NK-92 treated with Interleukin-12 subunit alpha and Interleukin-12 subunit beta, amount 100 ng/mL, for 24 hours (cell line): ENCODE measurements at places on chromosomes 16 and 17.

DNA sequence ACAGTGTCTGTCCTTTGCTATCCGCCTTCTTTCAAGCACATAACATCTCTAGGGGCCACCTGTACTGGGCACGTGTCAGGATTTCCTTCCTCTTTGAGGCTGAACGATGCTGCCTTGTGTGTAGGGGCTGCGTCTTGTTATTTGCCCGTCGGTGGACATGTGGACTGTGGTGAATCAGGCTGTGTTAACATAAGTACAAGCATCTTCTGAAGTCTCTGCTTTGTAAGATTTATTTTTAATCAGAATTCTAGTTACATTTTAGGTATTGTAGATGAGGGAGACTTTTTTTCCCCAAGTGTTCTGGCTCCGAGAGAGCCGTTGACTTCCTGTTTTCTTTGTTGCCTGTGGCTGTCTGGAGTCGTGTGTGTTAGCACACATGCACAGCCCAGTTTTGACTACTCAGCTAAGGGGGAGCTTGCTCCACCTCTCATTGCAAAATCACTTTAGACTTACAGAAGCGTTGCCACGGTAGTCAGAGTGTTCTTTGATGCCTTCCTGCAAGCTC lies 26.1 kb downstream of the SPG7 start:
- no peak for DNase-seq

DNA sequence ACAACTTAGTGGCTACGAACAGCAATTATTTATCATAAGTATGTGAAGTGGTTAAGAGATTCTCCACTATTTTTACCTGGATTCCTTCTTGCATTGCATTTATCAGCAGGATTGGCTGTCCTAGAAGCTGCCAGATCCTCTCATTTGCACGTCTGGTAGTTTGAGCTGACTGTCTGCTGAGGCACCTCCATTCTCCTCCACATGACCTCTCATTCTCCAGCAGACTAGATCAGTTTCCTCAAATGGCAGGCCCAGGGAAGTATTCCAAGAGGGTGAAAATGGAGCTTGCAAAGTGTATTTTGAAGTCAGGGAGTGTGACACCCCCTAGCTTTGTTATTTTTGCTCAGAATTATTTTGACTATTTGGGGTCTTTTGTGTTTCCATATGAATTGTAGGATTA lies 870.1 kb downstream of the CDH11 start:
- no peak for DNase-seq

- no peak for DNase-seq
These were observed at the start of gene ACE for GRCh38 chr17:63476854-63477479. TSS of gene ACE (plus strand) at chr17:63477061. CDS start at chr17:63477095, 34 bp downstream.

GRCh38 chr17:31392002-31392855 lies 754 bp downstream of the RAB11FIP4 start:
- DNase-seq = no peak

- DNase-seq = no peak
These were observed 1688.4 kb downstream of the TP53TG3F start for GRCh38 chr16:35147556-35148504.

DNA sequence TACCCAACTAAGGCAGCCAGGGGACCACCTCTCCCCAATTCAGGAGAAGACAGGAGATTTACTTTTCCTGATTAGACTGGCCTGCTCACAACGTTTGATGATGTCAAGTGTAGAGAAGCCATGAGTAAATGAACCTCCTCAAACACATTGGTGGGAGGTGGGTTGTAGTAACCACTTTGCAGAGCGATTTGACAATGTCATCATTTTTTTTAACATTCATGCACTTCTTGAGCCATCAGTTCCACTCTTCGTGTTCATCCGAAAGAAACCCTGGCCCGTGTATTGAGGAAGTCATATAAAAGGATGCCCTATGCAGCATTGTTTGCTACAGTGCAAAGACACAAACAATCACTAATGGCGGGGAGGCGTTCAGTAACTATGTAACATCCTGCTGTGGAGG lies 5.5 kb upstream of the KRT19 start:
- DNase-seq = no peak

DNA sequence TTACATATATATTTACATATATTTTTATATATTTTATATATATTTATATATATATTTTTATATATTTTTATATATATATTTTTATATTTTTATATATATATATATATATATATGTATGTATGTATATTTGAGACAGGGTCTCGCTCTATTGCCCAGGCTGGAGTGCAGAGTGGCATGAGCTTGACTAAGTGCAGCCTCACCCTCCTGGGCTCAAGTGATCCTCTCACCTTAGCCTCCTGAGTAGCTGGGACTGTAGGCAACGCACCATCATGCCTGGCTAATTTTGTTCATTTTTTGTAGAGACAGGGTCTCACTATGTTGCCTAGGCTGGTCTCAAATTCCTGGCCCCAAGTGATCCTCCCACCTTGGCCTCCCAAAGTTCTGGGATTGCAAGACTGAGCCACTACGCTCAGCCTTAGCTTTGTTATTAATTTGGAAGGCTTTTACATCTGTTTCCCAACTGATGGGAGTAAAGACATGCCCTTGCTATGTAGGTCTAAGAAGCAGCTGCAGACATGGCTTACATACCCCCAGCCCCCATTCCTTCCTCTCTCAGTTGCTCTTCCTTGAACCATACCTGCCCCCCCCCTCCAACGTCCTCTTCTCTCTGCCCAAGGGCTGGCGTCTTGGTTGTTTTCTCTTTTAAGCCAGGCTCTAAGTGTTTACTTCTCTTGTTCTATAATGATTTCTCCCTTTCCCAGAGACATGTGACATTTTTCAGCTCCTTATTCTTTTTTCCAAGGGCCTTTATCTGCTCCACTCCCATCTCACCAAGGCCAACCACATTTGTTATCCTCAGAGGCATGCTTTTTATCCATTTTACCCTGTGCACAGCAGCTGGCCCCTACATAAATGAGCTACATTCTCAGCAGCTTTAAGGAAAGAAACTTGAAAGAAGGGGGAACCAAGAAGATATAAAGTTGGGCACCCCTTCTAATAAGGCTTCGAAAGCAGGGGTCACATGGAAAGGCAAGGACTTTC lies 64.2 kb upstream of the ATF7IP2 start:
- DNase-seq = no peak

- no peak for DNase-seq
These were observed 42.0 kb upstream of the ACSF3 start for GRCh38 chr16:89051521-89052166.

GRCh38 chr17:56141046-56141839 lies 12.0 kb upstream of the ANKFN1 start:
- DNase-seq = no peak

- DNase-seq = no peak
These were observed 36.7 kb upstream of the ULK2 start for GRCh38 chr17:19904412-19904811.

DNA sequence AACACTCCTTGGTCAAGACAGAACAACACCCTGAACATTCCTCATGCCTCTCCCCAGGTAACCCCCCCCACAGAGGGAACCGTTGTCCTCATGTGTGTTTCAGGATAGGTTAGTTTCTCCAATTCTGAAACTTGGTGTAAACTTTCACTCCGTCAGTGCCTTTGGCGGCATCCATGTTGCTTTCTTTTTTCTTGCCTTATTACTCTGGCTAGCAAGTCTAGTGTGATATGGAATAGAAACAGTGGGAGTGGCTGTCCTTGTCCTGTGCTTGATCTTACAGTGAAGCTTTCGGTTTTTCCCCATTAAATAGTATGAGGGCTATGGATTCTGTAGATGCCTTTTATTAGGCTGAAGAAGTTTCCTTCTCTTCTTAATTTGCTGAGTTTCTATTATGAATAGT lies 35.7 kb upstream of the GNG13 start:
- DNase-seq = no peak

GRCh38 chr17:43854498-43854897 lies 7.5 kb downstream of the CD300LG start:
- DNase-seq = no peak

- no peak for DNase-seq
These were observed 21.5 kb upstream of the PECAM1 start for GRCh38 chr17:64411999-64412771.

DNA sequence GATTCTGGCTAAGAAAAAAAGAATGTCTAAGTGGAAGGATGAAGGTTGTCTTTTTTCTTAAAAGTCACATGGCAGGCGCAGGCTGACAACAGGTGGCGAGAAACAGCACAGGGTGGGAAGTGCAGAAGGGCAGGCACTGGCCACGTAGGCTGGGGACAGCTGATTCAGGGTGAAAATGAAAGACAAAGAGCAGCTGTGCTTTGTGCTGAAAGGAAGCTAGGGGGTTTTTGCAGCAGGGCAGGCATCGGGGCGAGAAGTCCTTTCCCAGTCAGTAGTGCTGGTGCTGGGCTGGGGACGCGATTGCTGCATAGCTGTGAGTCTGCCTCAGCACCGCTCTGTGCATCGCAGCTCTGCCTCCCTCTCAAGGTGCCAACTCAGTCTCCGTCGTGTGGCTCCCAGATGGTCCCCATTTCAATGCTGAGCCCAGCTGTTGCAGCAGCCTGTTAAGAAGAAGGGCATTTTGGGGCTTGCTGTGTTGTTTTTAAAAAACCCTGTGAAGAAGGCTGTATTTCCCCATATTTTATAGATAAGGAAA lies 183.1 kb upstream of the CCL2 start:
- DNase-seq = no peak

- no peak for DNase-seq
These were observed 11.5 kb upstream of the PIPOX start for GRCh38 chr17:29031488-29031887.

DNA sequence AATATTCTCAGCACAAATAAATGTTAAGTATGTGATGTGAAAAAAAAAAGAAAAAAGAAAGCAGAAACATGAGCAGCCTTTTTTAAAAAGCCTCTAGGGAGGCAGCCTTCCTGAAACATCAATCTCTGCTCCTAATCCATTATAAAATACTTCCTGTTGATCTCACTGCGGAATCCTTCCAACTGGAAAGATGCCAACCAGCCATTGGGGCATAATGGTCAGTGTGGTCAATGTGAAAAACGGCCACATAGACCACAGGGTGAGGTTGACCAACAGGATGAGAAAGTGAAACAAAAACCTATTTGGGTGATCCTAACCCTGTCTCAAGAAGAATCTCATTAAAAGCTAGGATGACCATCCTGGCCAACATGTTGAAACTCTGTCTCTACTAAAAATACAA lies 26.1 kb upstream of the ABCA8 start:
- DNase-seq = no peak

DNA sequence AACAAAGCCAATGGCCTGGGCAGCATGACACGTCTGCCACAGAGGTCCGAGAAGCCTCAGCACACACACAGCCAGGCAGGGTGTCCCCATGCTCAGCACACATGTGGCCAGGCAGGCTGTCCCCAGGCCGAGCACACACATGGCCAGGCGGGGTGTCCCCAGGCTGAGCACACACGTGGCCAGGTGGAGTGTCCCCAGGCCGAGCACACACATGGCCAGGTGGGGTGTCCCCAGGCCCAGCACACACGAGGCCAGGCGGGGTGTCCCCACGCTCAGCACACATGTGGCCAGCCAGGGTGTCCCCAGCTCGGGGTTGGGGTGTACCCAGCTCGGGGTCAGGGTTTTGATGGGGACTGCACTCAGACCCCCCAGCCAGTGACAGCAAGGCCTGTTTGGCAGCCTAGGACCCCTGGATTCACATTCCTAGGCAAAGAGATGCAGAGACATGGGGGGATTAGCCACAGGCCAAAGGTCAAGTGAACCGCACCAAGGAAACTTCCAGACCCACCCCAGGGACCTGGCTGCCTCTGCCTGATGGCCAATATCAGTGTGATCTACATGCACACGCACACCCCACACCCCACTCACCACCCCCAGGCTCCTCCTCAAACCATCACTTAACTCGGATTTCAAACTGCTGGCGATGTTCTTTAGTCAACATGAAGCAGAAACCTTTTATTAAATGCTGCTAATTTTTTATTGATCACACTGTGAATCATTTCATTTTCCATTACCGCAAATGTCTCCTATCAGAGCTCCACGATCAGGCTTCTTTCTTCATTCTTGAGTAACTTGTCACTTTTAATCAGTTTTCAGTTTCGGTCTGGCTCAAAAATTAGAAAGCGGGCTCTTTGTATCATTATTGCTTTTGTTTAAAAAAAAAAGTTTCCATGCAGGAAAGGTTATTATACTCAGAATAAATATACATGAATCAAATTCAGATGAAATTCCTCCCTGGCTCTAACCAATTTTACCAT lies 111.4 kb downstream of the ZNF423 start:
- DNase-seq = no peak

DNA sequence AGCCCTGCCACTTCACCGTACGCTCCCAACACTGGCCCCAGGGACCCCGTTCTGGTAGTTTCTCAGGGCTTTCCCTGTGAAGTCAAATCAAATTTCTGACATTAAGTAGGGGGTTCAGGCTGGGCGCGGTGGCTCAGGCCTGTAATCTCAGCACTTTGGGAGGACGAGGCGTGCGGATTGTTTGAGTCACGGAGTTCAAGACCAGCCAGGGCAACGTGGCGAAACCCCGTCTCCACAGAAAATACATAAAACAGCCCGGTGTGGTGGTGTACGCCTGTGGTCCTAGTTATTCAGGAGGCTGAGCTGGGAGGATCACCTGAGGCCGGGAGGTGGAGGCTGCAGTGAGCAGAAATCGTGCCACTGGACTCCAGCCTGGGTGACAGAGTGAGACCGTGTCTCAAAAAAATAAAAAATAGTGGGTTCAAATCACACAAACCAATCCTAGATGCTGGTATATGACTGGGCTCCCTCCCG lies 632 bp downstream of the CYBC1 start:
- no peak for DNase-seq

GRCh38 chr16:1729026-1729425 lies 23.0 kb downstream of the MAPK8IP3 start:
- no peak for DNase-seq

DNA sequence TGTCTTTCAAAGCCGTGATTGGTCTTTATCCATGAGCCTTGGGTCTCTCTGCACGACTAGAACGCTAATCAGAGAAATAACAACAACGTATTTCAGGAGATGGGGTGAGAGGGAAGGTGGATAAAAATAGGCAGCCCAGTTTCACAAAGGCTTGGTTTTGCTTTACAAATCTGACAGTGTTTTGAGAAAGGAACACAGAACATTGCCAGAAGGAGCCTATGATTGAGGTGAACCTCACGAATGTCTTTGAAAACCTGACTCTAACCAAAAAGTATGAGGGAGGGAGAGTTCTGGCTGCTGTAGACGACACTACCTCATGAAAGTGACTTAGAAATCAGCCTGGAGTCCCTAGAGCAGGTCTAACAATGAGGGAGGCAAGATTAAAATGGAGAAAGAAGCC lies 38.0 kb upstream of the NOL11 start:
- DNase-seq = no peak

GRCh38 chr17:2251098-2251497 lies 52.5 kb downstream of the SMG6 start:
- no peak for DNase-seq

DNA sequence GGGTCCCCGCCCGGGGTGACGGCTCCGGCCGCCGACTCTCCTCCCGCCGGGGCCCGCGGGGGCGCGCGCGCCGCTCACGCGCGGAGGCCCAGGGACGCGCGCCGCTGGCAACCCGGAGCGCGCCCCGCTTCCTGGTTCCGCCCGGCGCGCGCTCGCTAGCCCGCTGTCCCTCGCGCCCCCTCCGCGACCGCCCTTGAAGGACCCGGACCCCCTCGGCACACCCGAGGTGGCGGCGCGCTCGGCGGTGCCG lies at the start of gene STAT5B:
Gene STAT5B (minus strand): TSS at position 33 of the 250 bp plus-strand sequence. CDS start 44,264 bp downstream, outside the sequence.
- peak; percentile 46 for DNase-seq
